ENCODE measurements at places on chromosomes 16 and 17.
A peak's percentile ranks its signal among the peaks of the same experiment; 100 is the strongest.

DNA sequence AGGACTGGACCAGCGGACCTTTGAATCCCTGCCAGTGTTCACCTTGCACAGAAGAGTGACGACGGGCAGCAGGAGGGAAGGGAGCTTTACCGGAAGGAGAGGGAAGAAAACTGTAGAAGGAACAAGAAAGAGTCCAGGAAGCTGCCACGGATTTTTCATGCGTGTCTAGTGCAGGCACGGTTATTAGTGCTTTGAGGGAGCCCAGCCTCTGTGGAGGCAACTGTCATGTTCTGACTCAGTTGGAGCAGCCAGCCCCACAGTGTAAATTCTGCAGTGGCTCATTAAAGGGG, 6.5 kb upstream of the HOXB13 start:
- DNase-seq = no peak

DNA sequence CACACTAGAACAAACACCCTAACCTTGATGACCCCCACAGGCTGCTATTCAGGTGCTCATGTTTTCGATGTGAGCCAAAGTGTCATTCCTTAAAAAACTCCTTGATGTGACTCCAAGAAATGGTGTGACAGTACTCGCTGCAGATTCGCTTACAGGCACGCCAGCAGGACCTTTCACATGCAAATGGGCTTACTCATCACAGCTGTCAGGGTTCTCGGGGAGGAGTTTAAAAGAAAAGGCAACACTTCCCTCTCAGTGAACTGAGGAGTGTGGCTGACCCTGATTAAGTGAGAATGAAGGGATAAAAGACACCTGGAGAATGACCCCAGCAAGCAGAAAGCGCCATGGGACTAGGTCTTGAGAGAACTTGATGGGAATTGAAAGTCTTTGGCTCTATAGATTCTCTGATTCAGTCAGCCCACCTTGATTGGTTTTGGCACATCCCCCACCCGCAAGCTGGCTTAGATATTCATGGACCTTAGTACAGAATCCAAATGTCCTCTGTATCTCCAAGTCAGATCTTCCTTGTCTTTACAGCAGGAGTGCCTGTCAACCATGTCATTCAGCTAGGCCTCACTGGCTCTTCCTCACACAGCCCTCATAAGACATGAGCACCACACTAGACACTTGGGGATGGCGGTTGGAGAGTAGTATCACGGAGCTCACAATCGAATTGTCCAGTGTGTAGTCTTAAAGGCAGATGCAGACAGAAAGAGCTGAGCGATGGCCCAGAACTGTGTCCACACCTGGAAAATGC, 82.6 kb downstream of the HIC1 start:
- DNase-seq = no peak

GRCh38 chr17:27558842-27559505, 72.0 kb upstream of the LGALS9 start:
- DNase-seq = no peak

DNA sequence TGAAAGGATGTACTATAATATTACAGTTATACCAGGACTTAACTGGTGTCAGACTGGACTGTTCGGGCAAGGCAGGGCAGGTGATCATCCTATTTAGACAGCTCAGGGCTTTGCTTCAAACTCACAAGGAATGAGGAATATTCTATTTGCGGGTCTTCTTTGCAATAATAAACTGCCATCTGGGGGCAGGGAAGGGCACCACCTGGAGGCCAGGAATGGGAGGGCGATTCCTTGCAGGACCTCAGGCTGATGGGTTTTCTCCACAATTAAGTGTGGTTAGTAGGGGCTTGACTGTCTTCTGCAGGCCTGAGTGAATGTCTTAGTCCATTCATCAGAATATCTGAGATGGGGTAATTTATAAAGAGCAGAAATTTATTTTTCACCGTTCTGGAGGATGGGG, 424.1 kb downstream of the CA10 start:
- DNase-seq = no peak

DNA sequence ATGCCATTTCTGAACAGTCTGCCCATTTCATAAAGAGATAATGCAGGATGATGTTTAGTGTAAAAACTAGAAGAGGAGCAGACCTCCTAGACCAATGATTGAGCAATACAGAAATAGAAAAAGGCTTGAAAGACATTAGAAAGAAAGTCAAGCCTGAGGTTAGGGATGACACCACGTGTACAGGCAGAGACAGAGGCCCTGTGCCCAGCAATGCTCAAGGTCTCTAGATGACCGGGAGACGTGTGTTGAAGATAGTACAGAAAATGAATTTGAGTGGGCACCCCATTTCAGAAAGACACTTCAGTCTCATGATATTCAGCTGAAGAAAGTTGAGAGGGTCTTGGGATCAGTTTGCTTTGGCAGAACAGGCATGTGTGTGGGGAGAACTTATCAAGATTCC, 5.4 kb downstream of the GID4 start:
- no peak for DNase-seq

GRCh38 chr17:57261084-57261461, 4.8 kb downstream of the MSI2 start:
- no peak for DNase-seq

DNA sequence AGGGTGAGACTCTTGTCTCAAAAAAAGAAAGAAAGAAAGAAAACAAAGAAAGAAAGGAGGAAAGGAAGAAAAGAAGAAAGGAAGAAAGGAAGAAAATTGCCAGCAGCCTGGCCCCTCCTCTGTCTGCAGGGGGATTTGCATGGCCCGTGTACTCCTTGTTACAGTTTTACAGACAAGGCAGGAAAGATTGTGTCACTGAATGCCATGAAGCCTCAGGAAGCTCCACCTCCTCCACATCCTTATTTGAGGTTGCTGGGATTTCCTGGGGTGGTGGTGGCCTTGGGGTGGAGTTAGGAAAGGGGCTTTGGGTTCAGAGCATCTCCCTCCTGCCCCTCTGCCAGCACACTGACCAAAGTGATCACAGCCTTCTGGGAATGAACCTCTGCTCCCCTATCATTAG, 23.6 kb downstream of the CFAP20 start:
- no peak for DNase-seq

- DNase-seq = no peak
These were observed 402.2 kb upstream of the SALL1 start for GRCh38 chr16:51553314-51553713.

GRCh38 chr16:79307214-79307613, 293.3 kb downstream of the MAF start:
- no peak for DNase-seq

GRCh38 chr16:16884451-16884850, 505.5 kb downstream of the NPIPA7 start:
- DNase-seq = no peak

- no peak for DNase-seq
These were observed 625 bp downstream of the DVL2 start for GRCh38 chr17:7233701-7234082.

GRCh38 chr17:51029568-51030463, 90.9 kb downstream of the SPAG9 start:
- DNase-seq = peak; percentile 42

- no peak for DNase-seq
These were observed 26.2 kb upstream of the ALKBH5 start for GRCh38 chr17:18157354-18157985.

DNA sequence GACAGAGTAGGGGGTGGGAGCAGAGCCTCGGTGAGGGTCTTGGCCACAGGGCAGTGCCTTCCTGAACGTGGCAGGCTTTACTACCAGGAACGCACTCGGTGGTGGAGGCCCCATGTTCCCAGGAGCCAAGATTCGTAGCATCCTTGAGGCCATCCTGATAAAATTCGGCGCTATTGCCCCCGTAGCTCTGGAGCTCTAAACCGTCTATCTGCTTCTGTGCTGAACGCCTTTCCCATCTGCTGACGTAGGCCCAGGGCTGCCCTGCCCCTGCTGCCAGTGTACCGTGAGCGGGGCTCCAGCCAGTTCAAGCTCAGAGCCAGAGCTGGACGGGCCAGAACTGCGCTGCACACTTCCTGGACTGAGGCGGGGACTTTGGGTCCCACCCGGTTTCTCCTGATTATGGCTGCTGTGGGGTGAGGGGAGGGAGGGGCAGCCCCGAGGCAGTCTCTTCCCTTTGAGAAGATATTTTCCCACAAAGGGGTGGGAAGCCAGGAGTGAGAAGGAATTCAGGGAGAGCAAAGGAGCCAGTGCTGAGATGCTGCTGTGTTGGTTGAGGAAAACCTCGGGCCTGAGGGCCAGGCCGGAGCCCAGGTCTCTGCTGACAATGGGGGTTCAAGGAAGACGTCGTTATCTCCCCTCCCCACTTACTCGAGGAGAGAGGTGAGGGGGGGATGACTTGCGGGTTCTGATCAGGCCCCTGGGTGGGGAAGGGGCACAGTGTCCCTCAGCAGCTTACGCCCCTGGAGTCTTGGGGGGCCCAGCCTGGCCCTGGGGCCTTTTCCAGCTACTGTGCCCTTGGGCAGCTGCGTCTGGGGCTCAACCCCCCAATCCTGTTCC, 29.4 kb downstream of the OR1D5 start:
- DNase-seq = no peak

GRCh38 chr17:74921026-74921681, 1.9 kb downstream of the USH1G start:
- no peak for DNase-seq

DNA sequence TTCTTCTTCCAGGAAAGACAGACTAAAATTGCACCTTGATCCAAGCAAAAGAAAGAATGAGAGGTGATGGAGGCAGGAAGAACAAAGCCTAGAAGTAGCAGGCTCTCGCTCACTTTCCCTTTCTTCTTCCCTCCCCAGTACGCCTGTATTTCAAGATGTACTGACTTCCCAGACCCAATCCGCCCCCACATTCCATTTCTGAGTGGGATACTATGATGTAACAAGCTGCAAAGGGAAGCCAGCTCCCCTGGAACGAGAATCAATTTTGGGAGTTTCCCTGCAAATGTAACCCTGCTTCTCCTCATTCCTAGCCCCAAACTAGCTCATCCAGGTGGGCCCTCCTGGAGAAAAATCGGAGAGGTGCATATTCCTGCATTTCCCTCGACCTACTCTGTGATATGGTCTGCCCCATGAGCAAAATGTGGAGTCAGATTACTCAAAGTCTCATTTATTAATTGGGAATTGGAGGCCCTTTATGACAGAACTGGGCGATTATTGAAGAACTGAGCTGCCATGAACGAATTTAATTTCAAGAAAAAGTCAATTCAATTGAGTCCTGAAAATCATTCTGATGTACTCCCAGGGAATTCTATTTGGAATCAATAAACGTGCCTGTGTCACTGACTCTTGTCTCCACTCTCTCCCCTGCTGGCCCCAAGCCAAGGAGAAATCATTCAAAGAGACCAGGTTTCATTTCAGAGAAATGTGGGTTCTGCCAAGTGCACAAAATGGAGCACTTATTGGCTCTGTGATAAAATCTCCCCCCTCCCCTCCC, 398.9 kb downstream of the SHISA9 start:
- no peak for DNase-seq

DNA sequence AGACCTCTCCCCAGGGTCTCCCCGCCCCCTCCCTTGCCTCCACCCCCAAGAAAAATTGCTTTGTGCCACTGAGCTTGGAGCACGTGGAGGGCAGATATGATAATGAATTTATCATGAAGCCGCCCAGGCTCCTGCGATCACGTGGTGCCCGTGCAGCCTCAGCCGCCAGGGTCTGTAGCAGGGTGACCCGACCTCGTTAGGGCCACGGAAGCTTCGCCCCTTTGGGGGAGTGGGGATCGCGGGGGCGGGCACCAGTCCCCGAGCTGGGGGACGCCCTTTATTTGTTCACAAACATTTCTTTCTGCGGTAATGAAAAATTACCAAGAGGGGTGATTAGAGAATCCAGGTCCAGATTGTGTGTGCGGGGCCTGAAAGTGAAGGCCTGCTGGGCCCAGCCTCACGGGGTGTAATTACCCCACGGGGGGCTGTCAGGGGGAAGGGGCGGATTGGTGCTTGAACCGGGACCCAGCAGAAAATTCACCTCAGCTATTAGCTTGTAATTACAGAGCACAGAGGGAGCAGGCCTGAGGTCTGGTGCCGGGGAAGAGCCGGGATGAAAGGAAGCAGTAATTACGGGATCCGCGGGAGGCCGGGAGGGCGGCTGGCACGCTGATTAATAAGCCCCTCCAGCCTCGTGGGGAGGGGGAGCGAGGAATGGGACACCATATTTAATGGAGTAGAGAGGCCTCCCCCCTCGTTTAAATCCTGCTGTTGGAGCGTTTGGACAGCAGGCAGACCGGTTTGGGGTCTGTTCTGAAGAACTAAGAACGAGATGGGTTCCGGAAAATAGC, 13.3 kb downstream of the GSE1 start:
- DNase-seq = no peak

- no peak for DNase-seq
These were observed 32.9 kb downstream of the SRCIN1 start for GRCh38 chr17:38572669-38573365.

DNA sequence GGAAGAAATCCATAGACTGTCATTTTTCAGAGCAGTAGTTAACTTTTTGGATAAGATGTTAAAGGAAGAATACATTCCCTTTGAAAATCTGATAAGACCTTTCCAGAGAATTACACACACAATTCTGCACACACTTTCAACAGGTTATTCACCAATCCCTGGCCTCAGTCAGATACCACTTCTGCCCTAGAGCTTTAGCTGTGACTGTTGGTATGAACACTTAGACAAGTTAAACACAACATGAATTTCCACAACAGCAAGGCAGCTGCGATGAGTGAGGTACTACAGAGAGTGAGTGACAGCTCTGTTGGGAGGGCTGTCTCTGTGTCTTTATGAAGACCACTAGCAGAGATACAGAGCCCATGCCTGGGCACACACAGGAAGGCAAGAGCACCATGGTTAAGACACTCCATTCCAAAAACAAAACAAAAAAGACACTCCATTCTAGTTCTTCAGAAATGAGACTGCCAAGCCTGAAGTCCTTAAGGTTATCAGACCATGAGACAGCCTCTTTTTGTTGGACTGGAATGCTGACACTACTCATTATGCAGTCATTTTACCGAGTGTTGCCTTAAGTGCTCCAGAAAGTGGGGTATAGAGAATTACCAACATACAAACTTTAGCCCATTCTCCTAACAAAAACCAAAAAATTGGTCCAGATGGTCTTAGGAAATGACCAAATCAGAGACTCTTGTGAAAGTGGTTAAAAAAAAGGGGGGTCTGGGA, 42.4 kb downstream of the TOM1L2 start:
- no peak for DNase-seq

DNA sequence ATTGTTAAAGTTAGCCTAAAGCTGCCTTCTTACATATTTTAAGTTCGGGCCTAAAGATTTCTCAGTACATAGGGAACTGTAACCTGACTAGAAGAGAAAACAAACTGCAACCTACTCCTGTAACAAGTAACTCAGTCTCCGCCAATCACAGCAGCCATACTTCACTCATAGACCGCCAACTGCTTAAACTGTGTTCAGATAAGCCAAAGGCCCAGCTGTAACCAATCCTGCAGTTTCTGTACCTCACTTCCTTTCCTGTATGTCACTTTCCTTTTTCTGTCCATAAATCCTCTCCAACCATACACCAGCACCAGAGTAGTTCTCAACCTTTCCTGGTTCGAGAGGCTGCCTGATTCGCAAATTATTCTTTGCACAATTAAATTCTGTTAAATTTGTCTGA, 41.5 kb downstream of the GLG1 start:
- no peak for DNase-seq

GRCh38 chr17:33225509-33225908, 67.6 kb downstream of the ASIC2 start:
- DNase-seq = no peak

DNA sequence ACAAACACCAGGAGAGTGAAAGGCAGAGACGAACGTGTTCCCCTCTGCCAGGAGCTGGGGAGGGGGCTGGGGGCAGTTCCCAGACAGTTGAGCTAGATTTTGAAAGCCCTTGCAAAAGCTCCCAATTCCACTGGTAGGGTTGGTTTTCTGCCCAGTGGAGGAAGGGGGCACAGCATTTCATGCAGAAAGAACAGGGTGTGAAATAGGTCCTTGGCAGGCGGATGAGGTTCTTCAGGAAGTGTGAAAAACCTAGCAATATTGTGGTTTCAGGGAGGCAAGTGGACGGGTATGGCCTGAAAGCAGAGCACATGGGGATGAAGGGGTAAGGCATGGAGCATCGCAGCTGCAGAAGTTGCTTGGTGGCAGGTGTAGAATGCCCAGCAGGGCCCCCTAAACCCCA, 248.3 kb downstream of the KATNIP start:
- no peak for DNase-seq
